ACHN (cell line): ENCODE measurements at places on chromosomes 3 and 15.

DNA sequence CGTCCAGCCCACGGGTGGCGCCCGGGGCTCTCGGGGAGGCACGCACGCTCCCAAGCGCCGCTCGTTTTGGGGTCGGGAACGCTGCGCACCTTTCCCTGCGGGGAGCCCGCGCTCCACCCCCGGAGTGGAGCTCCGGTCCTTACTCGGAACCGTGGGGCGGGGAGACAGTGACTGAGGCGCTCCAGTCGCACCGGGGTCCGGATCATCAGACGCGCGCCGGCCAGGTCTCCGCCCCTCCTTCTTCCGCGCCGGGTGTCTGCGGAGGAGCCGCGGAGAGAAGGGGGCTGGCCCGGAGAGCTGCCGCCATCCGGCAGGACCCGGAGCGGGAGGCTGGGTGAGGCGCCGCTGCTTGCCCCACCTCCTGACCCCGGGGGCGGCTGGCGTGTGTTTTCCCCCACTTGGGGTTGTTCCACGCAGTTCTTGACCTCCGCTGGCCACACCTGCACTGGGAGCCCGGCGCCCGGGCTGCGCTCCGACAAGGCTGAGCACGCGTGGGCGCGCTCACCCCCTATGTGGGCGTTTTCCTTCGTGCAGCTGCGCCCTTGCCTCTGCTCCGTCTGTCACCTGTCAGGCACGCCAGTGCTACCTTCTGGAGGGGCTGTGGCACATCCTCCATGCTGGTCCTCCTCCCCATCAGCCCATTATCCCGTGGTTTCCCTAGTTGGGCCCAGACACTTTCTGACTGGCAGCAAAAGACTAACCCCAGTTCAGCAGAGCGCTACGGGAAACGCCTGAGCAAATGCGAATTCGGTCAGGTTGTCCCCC lies at the start of gene MCF2L2:
TSS of gene MCF2L2 (minus strand) at position 173 of the 765 bp plus-strand sequence. CDS start 642 bp downstream, outside the sequence.
- peak; percentile 45 for DNase-seq

GRCh38 chr3:197006446-197006845 lies 23.2 kb downstream of the MELTF start:
- no peak for DNase-seq

DNA sequence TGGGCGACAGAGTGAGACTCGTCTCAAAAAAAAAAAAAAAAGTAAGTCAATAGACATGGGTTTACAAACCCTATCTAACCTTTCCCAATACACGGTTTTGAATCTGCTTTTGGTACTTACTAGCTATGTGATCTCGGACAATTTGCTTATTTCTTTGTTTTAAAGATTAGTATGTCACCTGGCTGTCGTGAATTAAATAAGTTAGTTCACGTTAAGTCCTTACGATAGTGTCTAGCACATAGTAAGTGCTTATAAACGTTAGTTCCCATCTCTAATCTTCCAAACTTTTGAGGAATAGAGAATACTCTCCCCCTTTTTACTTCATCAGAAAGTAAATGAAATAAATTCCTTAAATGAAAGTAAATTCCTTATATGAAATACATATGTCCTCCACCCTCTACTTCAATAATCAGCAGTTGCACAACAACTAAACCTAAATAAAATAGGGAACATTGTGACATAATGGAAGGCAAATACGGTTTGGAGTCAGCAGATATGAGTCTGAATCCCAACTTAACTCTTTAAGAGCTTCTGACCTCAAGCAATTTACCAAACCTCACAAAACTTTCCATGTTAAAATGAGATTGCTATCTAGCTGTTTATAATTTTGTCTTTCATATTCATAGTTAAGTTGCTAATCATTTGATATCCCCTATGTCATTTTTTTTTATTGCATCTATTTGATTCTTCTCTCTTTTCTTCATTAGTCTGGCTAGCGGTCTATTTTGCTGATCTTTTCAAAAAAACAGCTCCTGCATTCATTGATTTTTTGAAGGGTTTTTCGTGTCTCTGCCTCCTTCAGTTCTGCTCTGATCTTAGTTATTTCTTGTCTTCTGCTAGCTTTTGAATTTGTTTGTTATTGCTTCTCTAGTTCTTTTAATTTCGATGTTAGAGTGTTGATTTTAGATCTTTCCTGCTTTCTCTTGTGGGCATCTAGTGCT lies 134.6 kb downstream of the PEAK1 start:
- no peak for DNase-seq

GRCh38 chr15:70327856-70328678 lies 230.3 kb upstream of the TLE3 start:
- no peak for DNase-seq

- DNase-seq: no peak
Measured at GRCh38 chr15:73190189-73190601, 137.9 kb downstream of the NEO1 start.

DNA sequence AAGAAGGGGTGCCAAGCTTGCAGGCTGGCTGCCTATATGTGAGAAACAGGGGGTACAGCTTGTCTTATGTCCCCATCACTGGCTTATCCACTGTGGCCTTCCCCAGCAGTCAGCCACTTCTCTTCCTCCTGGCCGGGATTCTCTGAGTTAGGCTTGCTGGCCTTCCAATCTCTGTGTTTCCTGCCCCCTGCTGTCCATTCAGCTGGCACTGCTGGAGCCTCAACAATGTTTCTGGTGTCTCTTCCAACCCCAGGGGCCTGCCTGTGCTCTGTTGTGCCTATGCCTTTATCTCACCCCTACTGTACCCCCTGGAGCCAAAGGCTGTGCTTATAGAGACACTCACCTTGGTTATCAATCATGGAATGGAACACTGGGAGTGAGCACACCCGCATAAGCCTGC lies 36.5 kb downstream of the ANAPC13 start:
- peak; percentile 60 for DNase-seq

DNA sequence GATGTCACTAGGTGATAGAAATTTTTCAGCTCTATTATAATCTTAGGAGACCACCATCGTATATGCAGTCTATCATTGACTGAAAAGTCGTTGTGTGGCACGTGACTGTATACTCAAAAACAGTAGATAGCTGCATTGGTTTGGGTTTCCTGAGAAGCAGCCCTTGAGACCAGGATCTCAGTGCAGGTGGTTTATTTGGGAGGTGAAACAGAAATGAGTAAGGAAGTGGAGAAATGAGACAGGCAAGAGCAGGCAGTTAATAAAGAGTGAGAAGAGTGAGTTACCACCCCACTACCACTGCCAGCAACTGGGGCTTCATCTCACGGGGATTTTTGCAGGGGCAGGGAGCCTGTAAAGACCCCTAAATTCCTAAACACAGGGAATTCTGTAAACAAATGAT lies 221.0 kb downstream of the SHQ1 start:
- DNase-seq: no peak
